ENCODE measurements at places on chromosomes 13 and 19.

GRCh38 chr13:111119966-111120365 is 4.9 kb downstream of the ARHGEF7 start:
- no peak for DNase-seq

GRCh38 chr13:34640179-34640992 is 301.7 kb upstream of the NBEA start:
- DNase-seq = no peak

DNA sequence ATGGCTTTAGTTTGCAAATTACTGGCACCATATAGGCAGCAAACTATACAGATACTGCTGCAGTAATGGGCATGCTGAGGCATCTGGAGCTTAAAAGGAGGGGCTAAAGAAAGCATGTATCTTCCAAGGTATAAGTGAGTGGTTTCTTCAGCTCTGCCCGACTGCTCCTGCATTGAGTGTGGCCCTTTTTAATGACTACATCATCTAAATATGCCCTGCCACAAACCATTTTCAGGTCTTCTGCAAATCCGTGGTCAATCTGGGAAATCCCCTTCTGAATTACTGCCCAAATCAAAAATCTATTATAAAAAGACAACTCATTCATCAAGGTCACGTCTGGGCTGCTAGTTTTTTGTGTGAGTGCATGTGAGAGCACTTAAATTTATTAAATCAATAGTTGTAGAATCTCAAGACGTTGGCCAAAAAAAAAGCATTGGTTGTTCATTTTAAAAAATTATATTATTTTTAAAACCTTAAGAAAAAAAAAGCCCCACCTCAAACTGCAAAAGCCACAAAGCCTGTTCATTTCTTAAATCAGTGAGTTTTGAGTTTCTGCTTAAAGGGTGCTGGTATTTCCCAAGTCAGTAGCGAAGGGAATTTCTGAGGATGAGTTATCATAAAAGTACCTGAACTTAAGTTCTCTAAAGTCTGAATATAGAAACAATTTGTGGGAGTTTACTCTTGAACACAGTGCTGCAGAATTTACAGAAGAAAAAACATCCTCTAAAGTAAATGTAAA is 16.3 kb downstream of the LCP1 start:
- peak; percentile 66 for DNase-seq

GRCh38 chr19:57110592-57111328 is 9.0 kb upstream of the USP29 start:
- no peak for DNase-seq

DNA sequence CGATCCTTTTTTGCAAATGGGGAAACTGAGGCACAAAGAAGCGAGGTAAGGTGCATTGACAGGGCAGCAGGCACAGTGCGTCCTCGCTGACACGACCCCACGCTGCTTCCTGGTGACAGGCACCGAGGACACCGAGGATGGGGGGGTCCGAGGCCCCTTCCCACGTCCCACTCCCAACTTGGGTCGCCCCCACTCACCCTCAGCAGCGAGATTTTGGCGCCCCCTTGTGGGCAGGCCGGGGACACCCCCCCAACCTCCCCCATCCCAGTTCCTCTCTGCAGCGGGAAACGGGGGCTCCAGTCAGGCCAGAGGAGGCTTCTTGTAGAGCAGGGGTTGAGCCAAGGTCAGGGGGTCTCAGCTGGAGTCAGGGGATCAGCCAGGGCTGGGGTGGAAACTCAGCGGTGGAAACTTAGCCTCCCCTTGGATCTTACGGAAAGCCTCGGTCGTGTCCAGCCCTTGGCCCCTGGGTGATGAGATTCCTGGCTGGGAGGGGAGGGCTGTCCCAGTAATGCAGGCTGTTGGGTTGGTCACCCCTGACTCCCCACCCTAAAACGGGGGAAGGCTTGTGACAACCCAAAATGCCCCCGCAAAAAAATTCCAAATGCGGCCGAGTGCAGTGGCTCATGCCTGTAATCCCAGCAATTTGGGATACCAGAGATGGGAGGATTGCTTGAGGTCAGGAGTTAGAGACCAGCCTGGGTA is 8.2 kb downstream of the SMIM24 start:
- DNase-seq = peak; percentile 41

DNA sequence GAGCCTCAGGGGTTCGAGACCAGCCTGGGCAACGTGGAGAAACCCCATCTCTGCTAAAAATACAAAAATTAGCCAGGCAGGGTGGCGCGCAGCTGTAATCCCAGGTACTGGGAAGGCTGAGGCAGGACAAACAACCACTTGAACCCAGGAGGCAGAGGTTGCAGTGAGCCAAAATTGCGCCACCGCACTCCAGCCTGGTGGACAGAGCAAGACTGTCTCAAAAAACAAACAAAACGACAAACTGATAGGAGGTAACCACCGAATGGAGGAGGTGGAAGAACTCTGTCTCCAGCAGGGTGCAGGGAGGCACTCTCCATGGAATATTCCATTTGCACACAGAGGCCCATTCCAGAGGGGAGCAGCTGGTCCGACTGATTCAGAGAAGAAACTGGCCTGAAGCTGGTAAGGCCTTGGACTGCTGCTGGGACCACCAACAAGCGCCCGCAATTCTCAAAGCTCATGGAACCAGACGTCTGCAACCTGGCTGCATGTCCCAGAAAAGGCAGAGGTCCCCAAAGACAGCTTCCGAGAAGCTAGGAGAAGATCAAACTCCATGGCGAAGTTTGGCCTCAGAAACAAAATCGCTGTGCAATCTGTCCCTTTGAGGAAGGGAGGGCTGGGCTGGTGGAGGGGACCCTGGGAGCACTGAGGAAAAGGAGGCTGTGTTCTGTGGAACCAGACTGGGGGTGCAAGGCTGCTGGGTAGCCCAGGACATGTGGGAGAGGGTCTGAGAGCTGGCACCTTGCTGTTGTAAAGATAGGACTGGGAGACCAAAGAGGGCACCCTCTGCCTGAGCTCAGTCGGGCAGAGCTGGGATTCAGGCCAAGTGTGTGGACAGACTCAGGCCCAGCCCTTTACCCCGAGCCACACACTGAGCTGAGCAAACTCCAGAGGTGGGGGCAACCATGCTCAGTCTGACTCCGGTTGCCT is 35.2 kb downstream of the SLC25A42 start:
- no peak for DNase-seq

- DNase-seq = no peak
Observed at GRCh38 chr19:14530005-14530348, 583 bp downstream of the TECR start.

- peak; percentile 11 for DNase-seq
Observed at GRCh38 chr13:44573790-44574465, 2.2 kb downstream of the TSC22D1 start.

DNA sequence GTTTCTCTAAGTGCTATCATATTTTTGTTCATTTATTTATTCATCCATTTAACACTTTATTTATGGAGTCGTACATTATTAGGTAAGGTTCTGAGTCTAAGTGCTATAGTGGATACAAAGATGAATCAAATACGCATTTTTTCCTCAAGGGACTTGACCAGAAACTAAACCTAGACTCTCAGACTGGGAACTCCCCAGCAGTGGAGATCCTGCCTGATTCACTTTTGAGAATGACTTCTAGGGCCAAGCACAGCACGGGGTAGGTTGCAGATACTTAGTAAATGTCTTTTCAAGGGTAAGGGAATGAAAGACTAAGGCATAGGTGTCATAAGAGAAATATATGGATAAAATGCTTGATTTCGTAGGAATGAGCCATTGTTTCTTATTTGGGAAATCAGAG is 7.2 kb downstream of the DNAJC15 start:
- no peak for DNase-seq

DNA sequence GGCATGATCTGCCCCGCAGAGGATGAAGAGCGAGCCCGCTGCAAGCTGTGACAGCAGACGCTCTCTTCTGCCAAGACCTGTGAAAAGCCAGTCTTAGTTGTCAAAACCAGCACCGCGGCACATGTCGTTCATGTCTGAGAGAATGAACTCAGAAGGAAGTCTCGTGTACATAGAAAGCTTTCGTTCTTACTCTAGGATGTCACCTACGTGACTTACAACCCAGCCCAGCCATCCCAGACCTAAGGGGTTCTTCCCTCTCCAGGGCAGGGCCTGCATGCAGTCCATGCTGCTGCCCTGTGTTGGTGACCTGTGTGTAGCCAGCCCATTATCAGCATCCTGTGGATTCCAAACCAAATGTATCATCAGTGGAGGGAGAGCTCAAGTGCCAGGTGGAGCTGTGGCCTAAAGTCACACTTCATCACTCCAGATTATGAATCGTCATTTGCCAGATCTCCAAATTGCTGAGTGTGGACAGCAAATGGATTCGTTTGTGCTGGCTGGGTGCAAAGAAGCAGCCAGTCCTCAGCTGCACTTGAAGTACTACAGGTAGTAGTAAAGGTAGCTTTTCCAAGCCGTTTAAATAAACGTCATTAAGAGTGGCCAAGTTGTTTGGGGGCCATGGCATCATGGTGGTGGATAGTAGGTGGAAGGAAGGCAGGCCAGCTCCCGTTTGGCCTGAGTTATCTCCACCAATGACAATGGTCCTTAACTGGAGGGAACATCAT is 73.9 kb upstream of the GPR183 start:
- peak; percentile 74 for DNase-seq

DNA sequence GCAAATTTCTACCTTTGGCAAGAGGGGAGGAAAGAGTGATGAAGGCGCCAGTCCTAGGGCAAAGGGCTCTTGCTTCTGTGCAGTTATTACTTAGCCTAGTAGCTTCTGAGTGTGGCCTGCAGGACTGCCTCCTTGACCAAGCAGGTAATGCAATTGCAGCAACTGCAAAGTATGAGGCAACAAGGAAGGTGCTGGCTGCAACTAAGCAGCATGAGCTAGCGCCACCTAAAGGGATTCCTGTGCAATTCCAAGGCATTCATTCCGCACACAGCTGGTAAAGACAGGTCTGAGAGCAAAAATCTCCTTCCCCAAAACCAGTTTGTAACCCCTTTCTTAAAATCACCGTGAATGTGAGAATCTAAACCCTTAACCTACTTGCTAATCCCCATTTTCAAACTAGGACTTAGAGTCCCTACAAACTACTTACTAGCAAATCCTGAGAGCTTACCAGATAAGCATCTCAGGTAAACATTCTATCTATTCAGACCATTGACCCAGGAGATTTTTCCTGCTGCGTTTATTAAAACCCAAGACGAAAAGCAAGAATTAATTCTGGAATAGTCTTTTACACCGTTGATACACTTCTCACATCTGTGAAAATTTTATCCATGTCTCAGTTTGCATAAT is 62.9 kb downstream of the DCT start:
- DNase-seq = no peak

DNA sequence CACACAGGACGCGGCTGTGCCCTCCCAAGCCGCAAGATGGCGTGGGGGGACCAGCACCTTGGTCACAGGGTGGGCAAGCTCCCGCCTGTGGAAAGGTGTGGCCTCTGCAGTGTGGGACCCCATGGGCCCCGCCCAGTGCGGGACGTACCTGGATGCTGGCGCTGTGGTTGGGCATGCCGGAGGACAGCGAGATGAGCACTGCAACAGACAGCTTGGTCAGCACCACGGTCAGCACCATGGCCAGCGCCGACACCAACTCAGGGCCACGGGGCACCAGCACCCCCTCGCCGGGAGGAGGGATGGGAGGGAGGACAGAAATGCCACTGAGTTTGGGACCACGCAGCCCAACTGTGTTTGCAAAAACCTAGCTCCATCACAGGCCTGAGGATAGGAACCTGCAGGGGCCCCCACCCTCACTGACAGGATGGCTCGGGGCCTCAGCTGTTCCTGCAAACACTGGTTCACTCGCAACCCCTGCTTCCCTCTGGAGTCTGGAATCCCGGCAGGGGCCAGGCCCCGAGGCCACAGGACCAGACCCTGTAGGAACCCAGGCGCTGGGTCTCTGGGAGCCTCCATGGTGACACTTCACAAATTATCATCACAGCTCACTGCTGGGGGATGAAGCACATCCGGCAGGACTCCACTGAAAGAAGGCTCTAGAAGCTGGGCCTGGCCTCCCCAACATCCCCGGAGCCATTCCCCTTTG is 27.1 kb downstream of the IZUMO4 start:
- no peak for DNase-seq

GRCh38 chr13:39809466-39809865 is 154.0 kb downstream of the COG6 start:
- DNase-seq = no peak

DNA sequence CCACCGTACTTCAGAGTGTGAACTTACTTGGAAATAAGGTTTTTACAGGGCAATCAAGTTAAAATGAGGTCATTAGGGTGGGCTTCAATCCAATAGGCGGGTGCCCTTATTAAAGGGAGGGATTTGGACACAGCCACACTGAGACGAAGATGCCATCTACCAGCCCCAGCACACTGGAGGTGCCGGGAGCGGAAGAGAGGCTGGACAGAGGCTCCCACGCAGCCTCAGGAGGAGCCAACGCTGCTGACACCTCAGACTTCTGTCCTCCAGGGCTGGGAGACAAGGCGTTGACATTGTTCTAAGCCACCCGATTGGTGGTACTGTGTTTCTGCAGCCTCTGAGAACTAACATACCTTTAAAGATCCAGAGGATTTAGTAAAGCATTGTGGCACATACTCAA is 12.6 kb upstream of the RAB20 start:
- no peak for DNase-seq

GRCh38 chr19:51566489-51567100 is 4.5 kb upstream of the ZNF175 start:
- DNase-seq = no peak

GRCh38 chr13:25335856-25336255 is 34.4 kb downstream of the NUP58 start:
- DNase-seq = no peak

- peak; percentile 33 for DNase-seq
Observed at GRCh38 chr13:43061496-43062280, 38.3 kb downstream of the DNAJC15 start.

DNA sequence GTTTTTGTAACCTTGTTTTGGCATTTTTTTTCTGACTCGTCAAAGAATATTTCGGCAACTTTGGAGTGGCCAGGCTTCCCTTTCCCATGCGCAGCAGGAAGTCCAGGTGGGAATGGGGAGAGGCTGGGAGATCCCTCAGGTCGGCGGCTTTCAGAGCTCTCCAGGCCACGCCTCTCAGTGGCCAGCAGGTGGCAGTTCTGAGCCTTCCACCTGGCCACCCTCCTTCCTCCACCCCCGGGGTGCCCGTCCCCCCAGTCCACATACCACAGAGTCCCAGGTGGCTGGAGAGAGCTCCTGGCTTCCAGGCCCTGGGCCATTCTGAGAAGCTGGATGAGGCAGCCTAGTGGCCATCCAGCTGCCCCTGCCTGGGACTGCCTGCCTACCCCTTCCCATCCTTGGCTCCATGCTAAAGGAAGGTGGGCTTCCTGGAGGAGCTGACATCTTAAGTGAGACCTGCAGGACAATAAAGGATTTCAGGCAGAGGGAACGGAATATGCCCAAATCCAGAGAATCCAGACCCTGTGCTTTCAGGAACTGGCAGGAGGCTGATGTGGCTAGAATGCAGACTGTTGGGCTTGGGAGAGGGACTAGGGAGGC is 46.3 kb downstream of the CCNE1 start:
- DNase-seq = peak; percentile 35

GRCh38 chr13:33251131-33251661 is 34.4 kb downstream of the STARD13 start:
- no peak for DNase-seq

- DNase-seq = no peak
Observed at GRCh38 chr13:32824675-32825074, 191.5 kb upstream of the KL start.
